ENCODE measurements at places on chromosomes 11 and 22.

DNA sequence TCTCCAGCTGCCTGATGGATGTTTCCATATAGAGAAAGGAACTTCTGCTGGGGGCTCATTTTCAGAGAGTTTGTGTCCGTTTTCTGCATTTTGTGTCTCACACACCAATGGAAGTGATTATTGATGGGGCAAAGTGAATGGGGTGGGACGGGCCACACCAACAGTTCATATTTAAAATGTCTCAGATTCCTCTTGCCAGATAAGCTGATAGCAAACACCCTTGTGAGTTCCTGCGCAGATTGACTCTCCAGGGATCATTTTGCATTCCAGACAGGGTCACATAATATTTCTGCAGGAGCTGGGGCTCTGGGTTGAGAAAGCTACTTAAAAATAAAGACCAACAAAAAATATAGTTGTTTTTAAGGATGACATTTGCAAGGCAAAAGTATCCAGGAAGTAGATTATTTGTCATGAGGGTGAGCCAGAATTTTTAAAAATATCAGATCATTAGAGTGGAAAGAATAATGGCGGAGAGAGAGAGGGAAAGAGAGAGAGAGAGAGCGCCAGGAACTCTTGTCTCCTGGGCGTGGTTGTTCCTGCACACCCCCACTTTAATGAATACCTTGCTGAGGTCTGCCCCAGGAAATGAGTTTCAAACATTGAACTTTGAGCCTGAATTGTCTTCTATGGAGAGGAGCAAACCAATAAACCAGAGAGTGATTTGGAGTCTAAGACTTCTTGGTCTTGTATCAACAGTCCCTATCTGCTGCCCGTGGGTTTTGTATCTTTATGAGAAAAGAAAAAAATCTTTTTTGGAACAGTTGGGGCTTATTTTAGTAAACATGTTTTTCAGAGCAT is 33.3 kb downstream of the MICAL2 start:
- DNase-seq = no peak

DNA sequence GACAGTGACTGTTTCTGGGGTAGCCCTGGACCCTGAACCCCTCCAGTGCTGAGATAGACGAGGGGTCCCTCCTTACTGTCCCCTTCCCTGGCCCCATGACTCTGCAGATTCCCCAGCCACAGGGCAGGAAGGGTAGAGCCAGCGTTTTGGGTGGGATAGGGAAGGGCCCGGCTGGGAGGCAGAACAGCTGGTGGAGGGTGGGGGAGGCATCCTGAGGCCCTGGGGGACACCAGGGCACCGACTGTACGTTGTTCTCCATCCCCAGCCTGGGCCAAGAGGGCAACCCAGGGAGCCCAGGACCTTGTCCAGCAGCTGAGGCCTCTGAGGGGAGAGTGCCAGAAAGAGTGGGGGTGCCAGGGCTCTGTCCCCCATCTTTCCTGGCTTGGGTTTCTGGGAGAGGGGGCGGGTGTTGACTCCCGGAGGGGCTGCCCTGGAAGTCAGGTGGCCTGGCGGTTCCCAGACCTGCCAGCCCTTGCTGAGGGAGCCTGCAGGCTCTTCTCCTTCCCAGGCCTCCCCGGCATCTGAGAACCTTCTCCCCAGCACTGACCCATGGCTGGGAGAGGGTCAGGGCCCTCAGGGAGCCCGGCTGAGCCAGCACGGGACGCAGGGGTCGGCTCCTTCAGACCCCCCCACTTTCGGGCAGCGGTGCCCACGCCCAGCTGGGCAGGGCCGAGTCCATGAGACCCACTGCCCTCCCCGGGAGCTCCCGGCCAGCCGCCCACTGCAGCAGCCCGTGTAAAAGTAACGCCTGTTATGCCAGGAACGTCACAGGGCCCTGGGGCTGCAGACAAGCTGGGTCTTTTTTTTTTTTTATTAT is 30.3 kb downstream of the IGF2 start:
- DNase-seq = no peak

GRCh38 chr11:117919781-117920221 is 9.4 kb downstream of the TMPRSS13 start:
- peak; percentile 19 for DNase-seq

GRCh38 chr22:22929381-22930221 is 42.0 kb downstream of the IGLL5 start:
- DNase-seq = no peak

DNA sequence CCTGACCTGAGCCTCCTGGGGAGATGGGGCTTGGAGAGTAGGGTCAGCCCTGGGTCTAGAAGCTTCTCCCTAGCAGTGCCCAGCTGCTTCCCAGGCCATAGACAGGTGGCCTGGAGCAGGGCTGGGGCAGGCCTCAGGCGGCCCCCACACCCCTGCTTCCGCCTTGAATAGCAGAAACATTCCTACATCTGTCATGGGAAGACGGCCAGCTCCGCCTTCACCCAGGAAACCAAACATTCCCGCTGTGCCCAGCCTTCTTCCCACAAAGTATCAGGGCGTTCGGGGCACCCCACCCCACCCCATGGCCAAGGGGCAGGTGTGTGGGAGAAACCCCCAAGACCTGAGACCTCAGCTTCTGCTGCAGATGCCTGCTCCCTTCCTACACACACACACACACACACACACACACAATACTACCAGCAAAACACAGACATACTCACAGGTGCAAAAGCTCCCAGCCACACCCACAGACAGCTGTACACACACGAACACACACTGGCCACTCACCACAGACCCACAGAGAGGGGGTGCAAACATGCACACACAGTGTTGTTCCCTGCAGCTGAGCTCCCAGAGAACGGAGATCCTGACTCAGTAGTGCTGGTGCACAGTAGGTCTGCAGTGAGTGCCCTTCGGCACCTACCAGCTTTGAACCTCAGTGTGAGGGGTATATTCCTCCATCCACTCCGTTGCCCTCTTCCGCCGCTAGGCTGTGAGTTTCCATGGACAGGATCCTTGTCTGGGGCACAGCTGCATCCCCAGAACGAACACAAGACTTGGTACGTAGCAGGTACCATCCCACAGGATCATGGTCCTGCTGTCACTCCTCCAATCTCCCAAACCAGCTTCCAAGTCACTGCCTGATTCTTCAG is 37.4 kb downstream of the PDGFB start:
- DNase-seq = peak; percentile 45

- DNase-seq = no peak
These were observed 132.3 kb downstream of the APIP start for GRCh38 chr11:34783816-34784317.

DNA sequence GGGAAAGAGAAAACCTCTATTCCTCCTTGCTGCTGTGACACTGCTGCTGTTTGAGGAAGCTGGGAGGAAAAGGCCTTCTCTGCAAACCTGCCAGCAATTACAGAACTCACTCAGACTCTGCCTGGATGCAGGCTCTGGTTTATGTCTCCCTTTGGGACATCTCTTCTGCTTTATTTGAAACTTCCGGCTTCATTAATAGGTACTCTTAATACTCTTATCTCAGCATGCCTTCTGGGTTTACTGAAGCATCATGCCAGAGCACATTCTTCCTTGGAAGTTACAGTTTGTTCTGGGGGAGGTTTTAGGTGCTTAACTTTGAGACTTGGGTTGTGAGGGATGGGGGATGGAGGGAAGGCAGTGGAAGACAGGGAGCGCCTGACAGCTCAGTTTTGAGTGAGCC is 79.9 kb downstream of the NAV2 start:
- DNase-seq = no peak

DNA sequence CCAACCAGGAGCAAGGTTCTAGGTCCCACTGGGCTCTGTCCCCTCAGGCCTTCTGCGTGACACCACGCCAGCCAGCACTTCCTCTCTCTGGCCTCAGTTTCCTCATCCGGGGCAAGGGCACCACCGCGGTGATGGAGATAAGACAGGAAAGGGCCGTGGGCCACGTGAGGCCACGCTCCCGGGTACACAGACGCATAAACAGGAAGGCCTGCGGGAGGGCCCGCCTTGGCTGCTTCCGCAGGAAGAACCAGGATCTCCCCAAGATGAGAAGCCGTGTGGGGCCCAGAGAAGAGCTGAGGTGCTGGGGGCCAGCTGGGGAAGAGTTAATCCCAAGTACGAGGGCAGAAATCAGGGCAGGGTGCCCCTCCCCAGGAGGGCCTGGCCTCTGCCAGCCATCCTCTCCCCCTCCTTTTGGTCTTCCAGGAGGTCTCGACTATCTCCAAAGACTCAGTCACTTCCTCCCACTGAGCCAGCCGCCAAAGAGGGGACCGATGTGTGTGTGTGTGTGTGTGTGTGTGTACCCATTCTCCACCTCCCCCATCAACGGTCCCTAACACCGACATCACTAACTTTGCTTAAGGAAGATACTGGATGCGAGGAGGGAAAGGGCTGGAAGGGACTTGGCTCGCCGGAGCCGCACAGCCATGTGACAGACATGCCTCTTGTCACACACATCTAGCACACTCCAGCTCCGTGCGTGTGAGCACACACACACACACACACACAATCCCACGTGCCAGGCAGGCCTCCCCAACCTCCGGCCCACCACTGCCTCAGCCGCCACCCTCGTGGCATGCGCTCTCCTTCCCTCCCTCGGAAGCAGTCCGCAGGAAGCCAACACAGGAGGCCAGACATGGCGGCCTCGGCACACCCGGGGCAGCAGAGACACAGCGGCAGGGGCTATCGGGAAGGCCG is 1.4 kb downstream of the MFNG start:
- no peak for DNase-seq

- DNase-seq = no peak
These were observed 39.7 kb upstream of the OLFML1 start for GRCh38 chr11:7445564-7445963.

GRCh38 chr11:47406896-47407745 is 1.3 kb upstream of the SLC39A13 start:
- DNase-seq = no peak

DNA sequence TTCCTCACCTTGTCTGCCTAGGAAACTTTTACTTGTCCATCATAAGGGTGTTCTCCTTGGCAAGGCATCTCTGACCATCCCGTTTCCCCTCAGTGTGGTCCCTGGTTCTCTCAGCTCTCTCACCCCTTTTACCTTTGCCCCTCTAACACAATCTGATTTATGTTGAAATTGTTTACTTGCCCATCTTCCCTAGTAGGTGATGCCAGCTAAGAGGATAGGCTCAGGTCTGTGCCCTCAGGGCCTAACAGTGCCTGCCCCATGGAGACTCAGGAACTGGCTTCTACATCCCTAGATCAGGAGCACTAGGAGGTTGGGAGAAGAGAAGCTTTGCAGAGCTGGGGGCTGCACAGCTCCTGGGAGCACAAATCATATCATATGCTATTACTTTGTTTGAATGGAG is 21.1 kb upstream of the ALG8 start:
- no peak for DNase-seq

GRCh38 chr11:106466521-106467080 is 389.1 kb downstream of the AASDHPPT start:
- peak; percentile 28 for DNase-seq

- DNase-seq = no peak
These were observed 52.5 kb downstream of the NECTIN1 start for GRCh38 chr11:119676461-119677020.

DNA sequence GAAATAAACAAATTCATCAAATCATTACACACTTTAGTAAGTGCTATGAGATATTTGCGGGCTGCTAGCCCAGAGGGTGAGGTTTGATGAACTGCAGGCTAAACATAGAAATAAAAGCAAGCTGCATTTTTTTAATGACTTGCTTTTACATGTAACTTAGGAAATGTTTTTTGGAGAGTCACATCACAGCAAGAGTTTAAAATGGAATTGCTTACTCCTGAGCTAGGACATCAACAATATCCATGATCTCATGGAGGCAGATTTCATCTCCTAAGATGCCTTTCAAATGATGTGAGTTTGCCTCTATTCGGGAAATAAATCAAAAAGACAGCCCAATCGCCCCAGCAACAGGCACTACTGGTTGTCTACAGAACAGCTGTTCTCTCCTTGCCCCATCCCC is 73.4 kb upstream of the CD44 start:
- DNase-seq = no peak

DNA sequence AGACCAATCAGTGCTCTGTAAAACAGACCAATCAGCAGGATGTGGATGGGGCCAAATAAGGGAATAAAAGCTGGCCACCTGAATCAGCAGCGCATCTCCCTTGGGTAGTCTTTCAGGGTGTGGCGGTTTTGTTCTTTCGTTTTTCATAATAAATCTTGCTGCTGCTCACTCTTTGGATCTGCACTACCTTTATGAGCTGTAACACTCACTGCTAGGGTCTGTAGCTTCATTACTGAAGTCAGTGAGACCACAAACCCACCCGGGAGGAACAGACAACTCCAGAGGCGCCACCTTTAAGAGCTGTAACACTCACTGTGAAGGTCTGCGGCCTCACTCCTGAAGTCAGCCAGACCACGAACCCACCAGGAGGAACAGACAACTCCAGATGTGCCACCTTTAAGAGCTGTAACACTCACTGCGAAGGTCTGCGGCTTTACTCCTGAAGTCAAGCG is 175.5 kb upstream of the PDGFD start:
- no peak for DNase-seq

DNA sequence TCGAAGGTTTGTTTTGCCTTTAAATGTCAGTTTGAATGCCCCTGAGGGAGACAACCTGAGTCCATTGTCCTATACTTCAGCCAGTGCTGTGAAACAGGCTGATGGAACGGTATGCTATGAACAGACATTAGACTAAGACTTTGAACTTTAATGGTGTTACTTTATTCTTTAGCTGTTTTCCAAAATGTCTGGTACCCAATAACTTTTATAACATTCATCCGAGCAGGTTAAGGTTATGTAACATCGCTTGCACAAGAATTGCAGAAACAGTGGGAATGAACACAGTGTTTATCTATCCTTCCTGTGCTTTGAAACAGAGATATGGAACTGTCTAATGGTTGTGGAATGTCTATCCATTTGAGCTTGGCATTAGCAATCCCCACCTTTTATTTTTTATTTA is 12.5 kb upstream of the PTS start:
- DNase-seq = no peak

GRCh38 chr11:72586321-72587090 is 87.7 kb downstream of the PDE2A start:
- no peak for DNase-seq

DNA sequence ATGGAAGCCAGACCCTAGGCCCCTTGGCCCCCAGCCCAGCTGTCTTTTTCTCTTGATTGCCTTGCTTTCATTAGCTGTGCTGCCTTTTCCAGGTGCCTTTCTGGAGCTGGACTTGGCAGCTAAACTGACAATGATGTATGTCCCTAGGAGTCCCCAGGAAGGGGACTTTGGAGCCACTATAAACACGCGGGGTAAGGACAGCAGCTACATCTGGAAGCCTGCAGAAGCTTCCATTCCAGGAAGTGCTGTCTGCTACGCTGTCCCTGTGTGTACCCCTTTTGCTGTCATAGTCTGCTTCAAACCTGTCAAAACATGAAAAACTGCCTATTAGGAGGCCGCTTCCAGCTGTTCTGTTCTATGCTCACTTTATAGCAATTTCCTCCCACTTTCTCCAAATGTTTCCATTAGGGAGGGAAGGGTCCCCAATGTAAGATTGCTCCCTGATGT is 153.3 kb upstream of the RAG2 start:
- DNase-seq = no peak

GRCh38 chr11:31702966-31703365 is 108.2 kb downstream of the PAX6 start:
- DNase-seq = peak; percentile 14

- DNase-seq = no peak
These were observed 175.2 kb downstream of the TMEM135 start for GRCh38 chr11:87212891-87213290.

GRCh38 chr11:27166130-27166529 is 125.5 kb downstream of the BBOX1 start:
- DNase-seq = no peak

GRCh38 chr11:123194337-123195187 is 486 bp downstream of the CLMP start:
- DNase-seq = peak; percentile 52
